Astrocyte of the spinal cord (primary cell): ENCODE measurements at places on chromosomes 4 and X.

GRCh38 chr4:124997991-124998390 is 285.5 kb upstream of the ANKRD50 start:
- DNase-seq, result no peak

DNA sequence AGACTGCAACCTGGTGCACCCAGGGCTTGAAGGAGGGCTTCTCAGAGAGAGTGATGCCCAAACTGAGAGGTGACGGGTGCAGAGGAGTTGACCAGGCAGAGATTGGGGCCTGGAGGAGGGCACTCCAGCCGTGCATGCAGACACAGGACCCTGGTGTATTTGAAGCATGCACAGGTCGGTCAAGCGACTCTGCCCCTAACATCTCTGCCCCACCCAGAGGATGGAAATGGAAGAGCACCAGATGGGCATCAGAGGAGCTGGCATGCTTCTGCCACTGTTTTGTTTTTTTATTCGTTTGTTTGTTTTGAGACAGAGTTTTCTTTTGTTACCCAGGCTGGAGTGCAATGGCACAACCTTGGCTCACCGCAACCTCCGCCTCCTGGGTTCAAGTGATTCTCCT is 320.9 kb downstream of the EVC2 start:
- no peak for DNase-seq

DNA sequence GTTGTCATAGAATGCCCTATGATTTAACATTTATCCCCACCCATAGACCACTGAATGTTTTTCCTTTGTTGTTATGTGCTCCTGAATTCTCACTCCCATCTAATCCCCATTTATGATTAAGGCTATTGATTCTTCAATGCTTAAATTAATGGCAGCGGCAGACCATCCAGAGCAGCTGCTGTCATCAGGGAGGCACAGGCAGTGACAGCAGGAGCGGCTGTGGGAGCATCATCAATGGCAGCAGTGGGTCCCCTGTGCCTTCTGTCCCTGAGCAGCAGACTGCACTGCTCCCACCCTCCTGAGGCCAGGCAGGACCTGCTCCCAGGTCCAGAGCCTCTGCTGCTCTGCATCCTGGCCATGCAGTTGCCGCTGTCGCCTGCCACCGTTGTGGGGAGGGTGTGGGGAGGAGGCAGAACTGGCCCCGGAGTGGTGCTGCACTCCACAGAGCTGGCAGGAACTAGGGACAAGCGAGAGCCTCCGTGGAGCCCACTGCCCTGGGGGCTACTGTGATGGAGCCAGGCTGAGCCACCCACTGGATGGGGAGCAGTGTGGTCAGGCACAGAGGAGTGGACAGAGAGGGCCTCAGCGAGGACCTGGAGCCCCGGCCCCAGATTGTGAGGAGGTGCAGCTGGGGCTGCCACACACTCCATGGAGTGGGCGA is 29.0 kb downstream of the NAA11 start:
- DNase-seq, result no peak

GRCh38 chrX:34764852-34765361 is 107.8 kb upstream of the TMEM47 start:
- no peak for DNase-seq

DNA sequence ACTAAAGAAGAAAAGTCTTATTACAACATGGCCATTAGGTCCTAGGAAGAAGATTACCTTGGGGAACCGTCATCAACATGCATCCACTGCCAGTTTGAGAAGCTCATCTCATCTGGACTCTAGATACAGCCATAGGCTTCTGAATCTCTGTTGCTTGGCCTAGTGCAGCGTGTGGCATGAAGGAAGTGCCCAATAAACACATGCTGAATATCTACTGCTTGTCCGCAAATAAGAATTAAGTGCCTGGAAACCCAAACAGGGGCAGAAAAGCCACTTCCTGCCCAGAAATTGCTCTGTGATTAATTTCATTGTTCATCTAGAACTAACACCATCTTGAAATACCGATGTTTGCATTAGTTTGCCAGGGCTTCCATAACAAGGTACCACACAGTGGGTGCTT is 241.1 kb upstream of the KLF3 start:
- no peak for DNase-seq

- DNase-seq, result no peak
Measured at GRCh38 chr4:183352546-183352945, 30.3 kb upstream of the CLDN24 start.

DNA sequence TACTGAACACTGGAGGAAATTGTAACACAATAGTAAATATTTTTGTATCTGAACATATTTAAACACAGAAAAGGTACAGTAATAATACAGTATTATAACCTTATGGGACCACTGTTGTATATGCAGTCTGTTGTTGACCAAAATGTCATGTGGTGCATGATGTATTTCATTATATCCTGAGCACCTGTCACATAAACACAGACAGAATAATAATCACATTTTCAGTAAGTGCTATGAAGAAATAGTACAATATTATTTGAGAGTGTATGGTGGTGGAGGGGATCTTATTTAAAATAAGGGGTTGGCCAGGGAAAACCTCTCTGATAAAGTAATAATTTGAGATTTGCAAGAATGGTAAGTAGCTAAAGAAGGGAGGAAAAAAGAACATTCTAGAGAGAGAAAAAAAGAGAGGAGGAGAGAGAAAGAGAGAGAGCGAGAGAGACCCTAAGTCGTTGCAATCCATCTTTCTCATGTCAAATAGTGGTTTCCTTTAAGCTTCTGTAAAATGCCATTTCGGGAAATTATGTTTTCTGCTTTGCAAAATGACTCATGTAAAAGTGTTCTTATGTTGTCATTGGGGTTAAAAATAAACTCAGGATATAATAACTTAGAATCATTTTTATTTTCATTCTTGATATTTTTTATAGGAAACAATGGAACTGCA is 19.3 kb upstream of the CLNK start:
- DNase-seq, result peak; percentile 65

- no peak for DNase-seq
Measured at GRCh38 chr4:36427696-36428095, 146.3 kb downstream of the DTHD1 start.

- DNase-seq, result no peak
Measured at GRCh38 chrX:63561425-63561824, 210.3 kb upstream of the SPIN4 start.

- DNase-seq, result no peak
Measured at GRCh38 chr4:81604683-81605218, 133.0 kb upstream of the RASGEF1B start.

DNA sequence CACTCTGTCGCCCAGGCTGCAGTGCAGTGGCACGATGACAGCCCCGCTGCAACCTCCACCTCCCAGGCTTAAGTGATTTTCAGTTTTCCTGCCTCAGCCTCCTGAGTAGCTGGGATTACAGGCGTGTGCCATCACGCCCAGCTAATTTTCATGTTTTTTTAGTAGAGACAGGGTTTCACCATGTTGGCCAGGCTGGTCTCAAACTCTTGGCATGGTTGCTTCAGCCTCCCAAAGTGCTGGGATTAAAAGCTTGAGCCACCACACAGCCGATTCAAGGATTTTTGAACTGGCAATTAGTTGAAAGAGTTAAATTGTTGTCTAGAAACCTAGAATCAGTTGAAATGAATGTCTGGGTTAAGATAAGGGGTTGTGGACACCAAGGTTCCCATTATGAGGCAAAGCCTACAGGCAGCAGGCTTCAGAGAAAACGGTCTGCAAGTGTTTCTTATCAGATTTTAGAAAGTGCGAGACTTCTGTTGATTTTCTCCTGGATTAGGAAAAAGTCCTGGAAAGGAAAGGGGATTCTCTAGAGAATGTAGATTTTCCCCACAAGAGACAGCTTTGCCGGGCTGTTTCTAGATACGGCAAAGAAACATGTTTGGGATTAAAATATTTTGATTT is 8.3 kb upstream of the CCNI start:
- DNase-seq, result no peak

DNA sequence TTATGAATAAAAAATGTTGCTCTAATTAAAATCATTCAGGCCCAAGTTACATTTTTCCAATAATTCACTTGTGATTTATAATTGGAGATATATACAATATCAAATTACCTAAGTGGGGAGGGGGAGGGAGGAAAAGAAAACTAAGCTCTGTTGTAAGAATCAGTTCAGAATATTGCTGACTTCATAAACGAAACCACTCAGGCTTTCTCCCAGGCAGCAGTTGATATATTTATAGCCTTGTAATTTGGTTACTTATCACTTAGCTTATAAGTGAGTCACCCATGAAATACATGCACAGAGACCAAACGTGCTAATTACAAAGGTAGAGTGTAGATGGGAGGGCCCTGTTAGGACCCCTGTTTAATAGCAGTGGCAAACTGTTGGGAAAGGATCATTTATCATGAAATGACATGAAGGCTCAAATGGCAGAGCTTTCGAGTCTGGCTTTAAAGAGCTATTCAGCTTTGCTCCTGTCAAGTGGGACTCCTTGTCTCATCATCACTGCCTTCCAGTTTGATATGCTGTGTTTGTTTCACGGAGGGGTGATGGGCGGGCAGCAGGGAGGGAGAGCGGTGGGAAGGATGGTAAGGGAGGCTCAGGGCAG is 105.6 kb upstream of the PGRMC2 start:
- peak; percentile 59 for DNase-seq

DNA sequence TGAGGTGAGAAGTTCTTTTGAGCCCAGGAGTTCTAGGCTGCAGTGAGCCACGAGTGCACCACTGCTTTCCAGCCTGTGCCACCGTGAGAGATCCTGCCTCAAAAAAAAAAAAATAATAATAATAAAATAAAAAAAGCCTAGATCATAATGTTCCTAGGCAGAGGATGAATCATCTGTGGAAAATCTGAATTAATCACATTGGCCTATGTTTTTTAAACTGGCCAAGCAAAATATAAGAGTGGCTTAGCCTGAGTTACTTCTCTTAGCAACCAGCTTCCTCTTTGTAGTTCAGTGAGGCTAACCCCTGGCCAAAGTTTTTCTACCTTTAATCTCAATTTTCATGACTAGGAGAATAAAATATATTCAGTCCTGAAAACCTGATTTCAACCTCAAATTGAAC is 614.6 kb downstream of the PPP4R3C start:
- DNase-seq, result peak; percentile 28

DNA sequence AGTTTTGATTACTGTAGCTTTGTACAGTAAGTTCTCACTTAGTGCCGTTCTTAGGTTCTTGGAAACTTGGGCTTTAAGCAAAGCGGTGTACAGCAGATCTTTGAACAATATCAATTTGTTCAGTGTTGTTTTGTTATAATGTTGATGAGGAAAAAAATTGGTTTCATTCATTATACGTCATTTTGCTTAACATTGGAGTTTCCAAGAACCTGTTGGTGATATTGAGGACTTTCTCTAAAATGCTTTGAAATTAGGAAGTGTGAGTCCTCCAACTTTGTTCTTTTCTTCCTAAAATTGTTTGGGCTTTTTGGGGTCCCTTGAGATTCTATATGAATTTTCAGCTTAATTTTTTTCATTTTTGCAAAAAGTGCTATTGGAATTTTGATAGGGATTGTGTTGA is 49.1 kb downstream of the STAG2 start:
- no peak for DNase-seq

- no peak for DNase-seq
Measured at GRCh38 chr4:22246847-22247246, 269.0 kb downstream of the ADGRA3 start.

DNA sequence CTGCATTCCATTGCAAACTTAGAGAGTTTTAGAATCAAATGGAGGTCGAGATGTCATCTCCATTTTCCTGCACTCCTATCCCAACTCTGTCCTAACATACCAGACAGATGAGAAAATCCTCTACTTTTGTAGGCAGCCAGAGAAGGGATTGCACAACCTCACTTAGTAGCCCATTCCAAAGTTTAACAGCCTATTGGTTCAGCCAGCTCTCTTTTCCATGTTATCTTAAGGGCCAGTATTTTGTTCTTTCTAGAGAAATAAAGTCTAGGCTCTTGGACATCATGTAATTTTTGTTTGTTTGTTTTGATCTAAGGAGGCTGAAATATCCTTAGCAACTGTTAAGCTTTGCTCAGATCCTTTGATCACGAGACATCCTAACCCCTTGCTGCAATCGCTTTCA is 173.0 kb downstream of the COX18 start:
- DNase-seq, result peak; percentile 73

- DNase-seq, result peak; percentile 73
Measured at GRCh38 chrX:12210196-12210815, 72.0 kb downstream of the FRMPD4 start.

DNA sequence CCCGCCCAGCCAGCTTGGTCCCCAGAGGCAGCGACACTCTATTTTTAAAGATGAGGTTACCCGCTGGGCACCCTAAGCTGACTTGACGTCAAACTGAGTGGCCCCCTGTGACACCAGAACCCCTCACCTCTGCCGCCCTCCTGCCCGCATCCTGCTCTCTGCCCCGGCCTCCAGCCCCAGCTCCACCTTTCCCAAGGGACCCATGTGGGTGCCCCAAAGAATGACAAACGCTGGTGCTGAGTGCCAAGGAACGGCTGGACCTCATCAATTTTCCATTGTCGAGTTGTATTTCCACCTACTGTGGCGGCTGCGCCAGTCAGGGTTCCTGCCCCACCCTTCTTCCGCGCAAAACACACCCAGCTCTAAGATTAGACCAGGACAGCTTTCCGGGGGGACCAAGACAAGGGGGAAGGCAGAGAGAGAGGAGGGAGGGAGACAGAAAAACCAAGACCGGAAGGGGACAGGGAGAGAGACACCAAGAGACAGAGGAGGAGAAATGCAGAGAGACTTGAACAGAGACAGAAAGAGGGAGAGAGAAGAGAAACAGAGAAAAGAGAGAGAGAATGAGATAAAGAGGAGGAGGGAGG is 2.0 kb downstream of the PRKX start:
- no peak for DNase-seq

GRCh38 chr4:25441519-25442117 is 64.6 kb downstream of the ANAPC4 start:
- peak; percentile 61 for DNase-seq

DNA sequence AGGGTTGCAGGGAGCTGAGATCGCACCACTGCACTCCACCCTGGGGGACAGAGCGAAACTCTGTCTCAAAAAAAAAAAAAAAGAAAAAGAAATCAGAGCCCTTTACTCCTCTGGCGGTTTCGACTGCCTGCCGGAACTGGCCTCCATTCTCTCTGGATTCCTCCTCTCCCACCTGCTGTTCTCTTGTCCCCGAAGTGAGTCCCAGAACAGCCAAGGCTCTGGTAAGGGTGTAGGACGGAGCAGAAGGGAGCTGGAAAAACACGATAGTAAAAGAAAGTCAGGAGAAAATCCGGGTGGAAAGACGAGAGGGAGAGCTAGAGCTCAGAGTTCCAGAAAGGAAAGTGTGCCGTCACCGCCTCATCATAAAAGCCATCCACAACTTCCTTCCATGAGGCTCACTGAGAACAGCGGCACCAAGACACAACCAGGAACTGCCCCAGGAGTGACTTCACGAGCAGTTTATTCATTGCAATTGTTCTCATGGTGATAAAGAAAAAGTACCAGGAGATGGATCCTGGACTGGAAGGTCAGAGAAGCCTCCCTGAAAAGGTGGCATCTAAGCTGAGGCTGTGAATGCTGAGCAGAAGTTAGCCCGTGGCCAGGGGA is 12.3 kb downstream of the TLR3 start:
- DNase-seq, result no peak

GRCh38 chr4:53928825-53929224 is 135.6 kb downstream of the CHIC2 start:
- peak; percentile 54 for DNase-seq

DNA sequence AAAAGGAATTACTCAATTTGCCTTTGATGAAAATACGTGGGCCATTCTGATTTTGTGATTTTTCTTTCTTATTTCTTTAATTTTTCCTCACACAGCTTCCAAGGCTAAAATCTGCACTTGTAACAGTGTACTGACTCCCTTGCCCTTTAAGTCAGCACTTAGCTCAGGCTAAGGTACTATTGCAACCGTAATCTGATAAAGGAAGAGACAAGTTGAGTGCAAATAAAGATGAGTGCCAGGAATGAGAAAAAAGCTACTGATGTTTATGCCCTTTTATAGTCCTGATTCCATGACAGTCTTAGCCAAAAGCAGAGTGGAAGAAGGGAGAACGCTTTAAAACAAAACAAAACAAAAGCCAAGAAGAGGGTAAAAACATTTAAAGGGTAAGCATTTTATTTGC is 6.0 kb downstream of the DMD start:
- DNase-seq, result no peak
